ENCODE measurements at places on chromosomes 6 and 20. TPM values are rescaled to one million over a fixed set of nuclear protein-coding genes. Genes with fewer than 3 reads are reported as not detected.

- no peak for DNase-seq
Observed at GRCh38 chr6:124355146-124355545, 551.5 kb downstream of the NKAIN2 start.

- DNase-seq: no peak
Observed at GRCh38 chr6:134701301-134701700, 248.6 kb downstream of the ALDH8A1 start.

- no peak for DNase-seq
Observed at GRCh38 chr6:75775219-75775618, 26.2 kb downstream of the MYO6 start.

- no peak for DNase-seq
Observed at GRCh38 chr6:72984981-72985665, 240.2 kb downstream of the KHDC1L start.

GRCh38 chr6:45895569-45895968 lies 120.1 kb downstream of the CLIC5 start:
- no peak for DNase-seq

- no peak for DNase-seq
Observed at GRCh38 chr20:56360133-56360907, 1.5 kb downstream of the FAM210B start.

The RAD21L1 gene
- total RNA-seq: not detected

DNA sequence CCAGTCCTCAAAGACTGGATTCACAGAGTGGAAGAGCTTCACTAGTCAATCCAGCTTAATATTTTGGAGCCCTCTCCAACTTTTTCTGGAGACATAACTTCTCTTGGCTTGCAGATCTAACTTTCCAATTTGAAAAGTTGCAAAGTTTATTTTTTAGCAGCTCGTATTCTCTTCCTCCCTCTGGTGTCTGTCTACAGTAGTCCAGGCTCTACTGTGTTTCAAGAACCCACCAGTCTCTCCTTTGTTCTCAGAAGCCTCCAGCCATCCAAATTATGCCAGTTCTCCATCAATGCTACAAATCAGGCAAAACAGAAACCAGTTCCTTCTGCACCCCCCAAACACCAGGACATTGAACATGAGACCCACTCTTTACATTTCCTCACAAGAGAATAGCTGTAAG lies 376.1 kb upstream of the OPRM1 start:
- no peak for DNase-seq

GRCh38 chr6:52877168-52877567 lies 32.3 kb downstream of the GSTA3 start:
- no peak for DNase-seq

DNA sequence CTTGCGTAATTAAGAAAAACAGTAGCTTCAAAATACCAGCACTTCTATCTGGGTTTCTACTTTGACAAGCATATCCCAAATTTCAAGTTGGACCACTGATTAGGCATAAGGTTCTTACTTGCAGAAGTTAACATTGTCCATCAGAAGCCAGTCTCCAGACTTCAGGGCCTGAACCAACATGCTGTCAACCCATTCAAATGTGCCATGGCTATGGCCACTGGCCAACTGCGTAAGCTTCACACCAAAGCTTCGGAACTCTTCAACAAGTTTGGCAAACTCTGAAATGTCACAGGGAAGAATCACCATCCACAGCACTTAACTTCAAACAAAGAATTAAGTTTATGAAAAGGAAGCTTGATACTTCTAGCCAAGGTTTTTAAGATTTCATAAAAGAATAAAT lies 78.0 kb upstream of the LYRM2 start:
- no peak for DNase-seq

All from activated CD8-positive, alpha-beta T cell treated with anti-CD3 and anti-CD28 coated beads, Interleukin-2, amount 10 ng/mL, durations not matched to agents 7 days and 5 days (primary cell).